ENCODE measurements at places on chromosomes 1 and 21.

- DNase-seq, result no peak
These were observed 158.4 kb downstream of the PTPRU start for GRCh38 chr1:29394521-29395225.

GRCh38 chr1:236103646-236104218 lies 38.6 kb upstream of the GPR137B start:
- peak; percentile 59 for DNase-seq

- no peak for DNase-seq
These were observed 93.3 kb upstream of the ADAMTS5 start for GRCh38 chr21:27060190-27060589.

GRCh38 chr1:57024428-57024827 lies 58.6 kb upstream of the C8B start:
- no peak for DNase-seq

Measured in HT1080 (cell line).